Esophagus mucosa (tissue), 1 donor: ENCODE measurements at places on chromosomes 7 and 10. TPM values are rescaled to one million over a fixed set of nuclear protein-coding genes. Genes with fewer than 3 reads are reported as not detected.

Gene CNPY1
- not detected for total RNA-seq

DNA sequence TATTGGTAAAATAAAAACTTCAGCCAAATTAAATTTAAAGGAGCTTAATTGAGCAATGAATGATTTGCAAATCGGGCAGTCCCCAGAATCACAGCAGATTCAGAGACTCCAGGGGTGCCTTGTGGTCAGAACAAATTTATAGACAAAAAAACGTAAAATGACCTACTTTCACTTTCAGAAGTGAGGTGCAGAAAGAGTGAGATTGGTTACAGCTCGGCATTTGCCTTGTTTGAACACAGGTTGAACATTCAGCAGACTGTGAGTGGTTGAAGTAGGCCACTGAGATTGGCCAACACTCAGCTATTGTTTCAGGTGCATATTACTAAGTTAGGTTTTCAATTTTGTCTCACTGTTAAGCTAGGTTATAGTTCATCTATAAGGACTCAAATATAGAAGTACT lies 153.4 kb downstream of the BICC1 start:
- ATAC-seq: no peak

DNA sequence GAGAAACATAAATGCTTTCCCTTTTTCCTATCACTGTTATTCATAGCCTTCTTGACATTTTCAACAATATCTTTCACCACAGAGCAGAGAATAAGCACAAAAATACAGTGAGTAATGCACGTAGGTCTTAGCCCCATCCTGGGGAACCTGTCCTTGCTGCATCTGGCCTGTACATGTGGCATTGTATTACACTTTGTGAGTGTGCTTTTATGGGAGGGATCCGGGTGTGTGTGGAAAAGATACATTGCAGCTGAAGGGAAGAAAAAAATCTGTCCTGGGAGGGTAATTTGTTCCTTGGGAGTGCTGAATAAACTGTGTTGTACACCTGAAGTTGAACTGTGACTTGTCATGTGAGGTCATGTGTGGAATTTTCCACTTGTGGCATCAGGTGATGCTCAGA lies 422.7 kb upstream of the LRGUK start:
- ATAC-seq: peak; percentile 67

- no peak for ATAC-seq
These were observed 187.7 kb downstream of the GFRA1 start for GRCh38 chr10:116085323-116085722.

GRCh38 chr7:107597582-107597916 lies 17.5 kb downstream of the BCAP29 start:
- ATAC-seq: no peak

GRCh38 chr7:142885311-142886230 lies at the start of gene TRPV6:
Gene TRPV6, minus strand, starts transcription at chr7:142885745.
- ATAC-seq: peak; percentile 92

GRCh38 chr7:65037740-65038688 lies 31.5 kb upstream of the ERV3-1 start:
- peak; percentile 99 for ATAC-seq

DNA sequence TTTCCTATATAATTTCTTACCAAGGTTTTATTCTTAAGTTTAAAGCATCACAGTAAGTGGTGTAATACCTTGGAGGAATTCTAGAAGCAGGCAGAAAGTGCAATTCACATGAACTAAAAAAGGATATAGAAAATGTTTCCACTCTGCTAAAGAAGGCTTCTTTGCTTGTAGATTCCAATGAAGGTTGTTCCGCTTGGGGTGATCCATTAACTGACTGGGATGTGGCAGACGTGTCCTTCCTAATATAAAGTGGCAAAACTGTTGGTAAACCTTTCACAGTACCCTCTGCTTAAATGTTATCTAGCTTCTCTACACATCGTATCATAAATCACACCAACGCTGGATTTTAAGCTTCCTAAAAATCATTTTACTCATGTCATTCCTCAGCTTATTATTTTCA lies 2.3 kb downstream of the ZC3HC1 start:
- ATAC-seq: no peak

- no peak for ATAC-seq
These were observed 169.6 kb downstream of the TCERG1L start for GRCh38 chr10:131141645-131142516.

- ATAC-seq: no peak
These were observed 143.0 kb upstream of the NRBF2 start for GRCh38 chr10:62990126-62990525.

DNA sequence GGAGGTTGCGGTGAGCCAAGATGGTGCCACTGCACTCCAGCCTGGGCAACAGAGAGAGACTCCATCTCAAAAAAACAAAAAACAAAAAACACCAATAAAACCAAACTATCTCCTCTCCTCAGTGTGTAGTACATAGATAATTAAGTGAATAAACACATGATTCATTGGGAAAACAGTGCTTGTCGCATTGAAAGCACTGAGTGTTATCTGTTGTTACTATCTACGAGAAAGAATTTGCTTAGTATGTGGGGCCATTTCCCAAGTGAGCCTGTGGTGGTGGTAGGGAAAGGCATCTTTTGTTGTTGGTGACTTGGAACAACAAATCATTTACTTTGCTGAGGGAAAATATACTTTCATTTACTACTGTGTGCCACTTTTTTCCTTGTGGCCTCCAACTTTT lies 42.6 kb downstream of the RSBN1L start:
- ATAC-seq: no peak

Gene SFMBT2
- total RNA-seq: 1.3 TPM

- no peak for ATAC-seq
These were observed 989.0 kb downstream of the GATA3 start for GRCh38 chr10:9043466-9043865.

- ATAC-seq: no peak
These were observed 94.9 kb downstream of the SVOPL start for GRCh38 chr7:138606236-138606635.

GRCh38 chr10:21926358-21926925 lies 77.1 kb downstream of the DNAJC1 start:
- no peak for ATAC-seq
